ENCODE measurements at places on chromosomes 2 and 18.

GRCh38 chr2:196591621-196592022, 47.9 kb upstream of the CCDC150 start:
- no peak for DNase-seq

GRCh38 chr2:120403261-120403660, 57.3 kb downstream of the INHBB start:
- no peak for DNase-seq

GRCh38 chr2:10223471-10223870, 79.2 kb upstream of the HPCAL1 start:
- DNase-seq, result no peak

- DNase-seq, result no peak
Observed at GRCh38 chr18:4821801-4822200, 366.7 kb upstream of the DLGAP1 start.

DNA sequence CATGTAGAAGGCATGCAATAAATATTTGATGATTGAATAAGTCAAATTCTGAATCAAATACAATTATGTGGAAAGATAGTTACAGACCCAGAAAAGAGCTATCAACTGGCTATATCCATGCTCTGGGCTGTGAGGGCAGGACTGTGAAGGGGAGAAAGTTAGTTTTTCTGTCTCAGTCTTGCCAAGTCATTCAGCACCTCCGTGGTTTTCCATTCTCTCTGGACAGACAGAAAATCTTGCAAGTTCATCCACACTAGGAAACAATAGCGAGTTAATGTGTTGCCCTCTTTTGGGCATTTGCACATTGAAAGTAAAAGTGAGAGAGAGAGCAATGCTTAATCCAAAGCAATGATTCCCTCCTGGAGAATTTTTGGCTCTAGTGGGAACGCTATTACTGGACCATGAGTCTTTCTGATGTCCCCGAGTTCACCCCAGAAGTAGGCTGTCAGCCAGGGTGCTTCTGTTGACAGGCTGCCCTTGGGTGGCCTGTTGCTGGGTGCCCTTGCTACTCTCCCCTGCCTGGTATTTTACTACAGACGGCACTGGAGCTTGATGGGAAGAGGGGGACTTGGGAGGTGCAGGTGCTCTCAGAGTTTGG, 238.3 kb downstream of the LOXHD1 start:
- DNase-seq, result no peak

- no peak for DNase-seq
Observed at GRCh38 chr2:207911856-207912255, 113.5 kb downstream of the PLEKHM3 start.

GRCh38 chr18:62300359-62300963, 24.6 kb upstream of the TNFRSF11A start:
- DNase-seq, result no peak

DNA sequence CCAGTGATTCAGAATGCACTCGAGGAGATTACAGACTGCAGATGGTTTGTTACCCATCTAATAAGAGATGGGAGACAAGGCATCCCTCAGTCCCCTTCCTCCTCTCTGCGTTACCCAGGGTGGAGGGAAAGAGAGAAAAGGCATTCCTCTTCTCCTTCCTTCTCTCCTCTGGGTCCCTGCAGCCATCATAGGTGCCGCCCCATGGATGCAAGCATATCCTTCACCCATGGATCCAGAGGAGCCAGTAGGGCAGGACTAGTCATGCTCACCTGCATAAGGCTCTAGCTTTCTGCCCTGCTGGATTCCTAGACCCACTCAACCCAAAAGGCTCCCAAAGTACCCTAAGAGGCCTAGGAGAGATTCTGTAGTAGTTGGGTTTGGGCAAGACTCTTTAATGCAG, 20.4 kb downstream of the CMPK2 start:
- DNase-seq, result no peak
